ENCODE measurements at places on chromosomes 1 and 21.

- DNase-seq, result peak; percentile 16
These were observed 14.1 kb downstream of the PEA15 start for GRCh38 chr1:160219062-160219929.

DNA sequence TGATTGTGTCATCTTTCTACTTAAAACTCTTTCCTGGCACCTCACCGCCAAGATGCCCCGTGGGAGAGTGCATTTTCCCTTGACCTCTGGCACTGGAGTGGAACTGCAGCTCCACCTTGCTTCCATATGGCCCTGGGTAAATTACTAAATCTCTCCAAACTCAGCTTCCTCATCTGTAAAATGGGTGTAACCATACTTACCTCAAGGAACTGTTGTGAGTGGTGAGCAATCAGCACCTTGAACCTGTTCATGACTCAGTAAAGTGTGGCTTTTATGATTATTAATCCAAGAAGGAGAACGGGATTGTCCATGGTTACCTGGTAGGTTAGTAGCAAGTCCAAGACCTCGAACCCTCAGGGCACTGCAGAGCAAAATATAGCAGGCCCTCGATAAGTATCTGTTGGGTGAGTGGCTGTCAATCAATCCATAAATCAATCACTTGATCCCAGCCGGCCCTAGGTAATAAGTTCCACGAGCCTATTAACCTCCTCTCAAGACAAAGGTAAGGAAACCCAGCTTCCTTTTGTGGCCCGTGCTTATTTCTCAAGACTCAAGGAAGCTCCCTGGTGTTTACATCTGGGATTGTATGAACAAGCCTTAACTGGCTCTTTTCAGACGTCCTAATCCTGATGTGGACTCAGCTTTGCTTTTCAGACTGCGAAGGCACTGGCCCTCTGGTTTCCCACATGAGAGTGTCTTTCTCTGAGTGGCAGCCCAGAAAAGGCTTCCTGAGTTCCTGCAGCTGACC, 114.0 kb upstream of the GJB5 start:
- no peak for DNase-seq

DNA sequence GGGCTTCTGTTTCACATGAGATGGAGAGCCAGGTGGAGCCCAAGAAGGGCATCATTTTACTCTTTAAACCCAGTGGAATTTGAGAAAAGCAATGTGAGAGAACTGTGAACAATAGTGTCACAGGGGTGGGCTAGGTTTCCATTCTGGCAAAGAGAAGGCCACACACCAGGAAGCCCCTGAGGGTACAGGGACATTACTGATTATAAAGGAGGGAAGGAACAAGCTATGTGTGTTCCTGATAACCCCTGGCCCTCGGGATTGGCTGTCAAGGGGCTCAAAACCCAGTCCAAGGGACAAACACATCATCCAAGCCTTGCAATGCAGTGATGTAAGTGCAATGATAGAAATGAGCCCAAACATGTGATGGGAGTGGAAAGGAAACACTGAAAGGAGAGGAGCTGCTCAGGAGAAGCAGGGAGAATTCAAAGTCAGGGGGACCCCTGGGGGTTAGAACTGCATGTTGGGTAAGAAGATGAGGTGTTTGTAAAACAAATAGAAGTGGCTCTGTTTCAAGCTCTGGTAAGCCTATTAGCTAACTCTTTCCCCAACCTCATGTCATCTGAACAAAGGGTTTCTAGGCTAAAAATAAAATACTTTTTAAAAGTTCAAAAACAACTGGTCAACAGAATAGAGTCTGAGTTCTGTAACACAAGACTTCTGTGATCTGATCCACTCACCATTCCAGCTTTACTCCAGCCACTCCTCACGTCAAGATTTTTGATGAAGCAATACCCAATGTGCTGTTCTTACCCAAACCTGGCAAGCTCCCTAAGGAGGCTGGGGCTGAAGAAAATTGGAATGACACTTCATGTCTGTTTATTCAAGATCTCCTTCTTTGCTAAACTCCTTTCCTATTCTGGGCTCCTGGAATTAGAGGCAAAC, 51.1 kb upstream of the IL12RB2 start:
- no peak for DNase-seq

GRCh38 chr1:40300651-40301050, 16.4 kb downstream of the COL9A2 start:
- no peak for DNase-seq

DNA sequence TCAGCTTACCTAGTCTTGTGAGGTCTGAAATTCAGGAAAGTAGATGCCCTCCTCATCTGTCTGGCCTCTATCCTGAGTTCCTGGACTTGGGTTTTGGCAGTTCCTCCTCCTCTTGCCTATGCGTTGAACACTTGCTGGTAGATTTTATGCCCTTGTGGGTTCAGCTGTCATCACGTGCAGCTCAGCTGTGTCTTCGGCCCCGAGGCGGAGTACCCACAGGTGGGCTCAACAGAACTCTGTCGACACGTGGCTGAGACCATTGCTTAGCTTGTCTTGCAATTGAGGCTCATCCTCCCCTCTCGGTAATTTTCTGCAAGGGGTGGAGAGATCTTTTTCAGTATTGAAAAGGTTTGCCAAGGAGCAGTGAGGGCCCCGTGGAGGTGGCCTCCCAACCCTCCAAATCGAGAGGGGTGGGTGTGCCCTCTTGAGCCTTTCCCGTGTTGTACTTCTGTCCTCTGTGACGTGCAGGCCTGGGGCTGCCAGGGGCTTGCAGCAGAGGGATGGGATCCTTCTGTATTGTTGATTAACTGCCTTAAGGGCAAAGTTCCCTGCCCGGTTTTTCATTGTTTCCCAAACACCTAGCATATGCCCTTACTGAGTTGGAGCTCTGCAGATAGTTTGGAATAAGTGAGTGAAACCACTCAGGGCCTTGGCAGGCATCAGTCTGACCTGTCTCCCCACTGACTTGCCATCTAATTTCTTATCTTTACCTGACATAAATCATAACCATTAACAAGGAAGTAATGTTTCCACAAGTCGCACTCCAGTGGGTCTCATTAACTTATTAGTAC, 2.9 kb downstream of the CENPS start:
- DNase-seq, result no peak

DNA sequence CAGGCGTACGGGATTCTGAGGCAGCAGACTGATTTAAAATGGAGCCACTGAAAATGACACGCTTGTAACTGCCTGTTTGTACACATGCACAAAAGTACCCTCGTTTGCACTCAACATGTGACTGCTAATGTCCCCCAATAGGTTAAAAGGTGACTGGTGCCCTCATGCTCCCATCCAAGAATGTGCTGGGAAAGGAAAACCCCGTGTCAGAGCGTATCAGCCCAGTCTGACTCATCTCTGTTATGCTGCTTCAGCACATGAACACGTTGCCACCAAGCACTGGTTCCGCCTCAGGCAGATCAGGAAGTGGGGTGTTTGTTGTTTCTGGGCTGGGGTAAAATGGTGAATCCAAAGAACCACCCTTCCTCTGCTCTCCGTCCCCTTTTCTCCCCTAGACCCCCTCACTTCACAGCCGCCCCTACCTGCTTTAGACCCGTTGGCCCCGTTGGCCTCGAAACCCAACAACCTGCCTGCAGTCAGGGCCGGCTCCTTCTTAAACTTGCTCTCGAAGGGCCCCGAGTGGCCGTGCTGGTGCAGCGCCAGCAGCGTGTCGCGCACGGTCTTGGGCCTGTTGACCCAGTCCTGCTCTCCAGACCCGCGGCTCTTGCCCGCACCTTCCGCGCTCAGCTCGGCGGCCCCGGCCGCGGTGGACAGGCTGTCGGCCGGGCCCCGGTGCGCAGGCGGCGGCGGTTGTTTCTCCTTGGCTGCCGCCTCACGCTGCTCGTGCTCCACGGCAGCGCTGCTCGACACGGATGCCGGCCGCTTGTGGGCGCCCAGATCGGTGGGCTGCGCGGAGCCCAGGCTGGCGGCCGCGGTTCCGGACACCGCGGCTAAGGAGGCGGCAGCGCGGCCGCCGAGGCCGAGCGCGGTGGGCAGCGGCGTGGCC, 1.7 kb downstream of the IRF2BP2 start:
- peak; percentile 89 for DNase-seq

Measured in skin of body (tissue), 3 donors.